ENCODE measurements at places on chromosomes 7 and 10. TPM values are rescaled to one million over a fixed set of nuclear protein-coding genes. Genes with fewer than 3 reads are reported as not detected.

Gene OAT
- total RNA-seq = 52.5 TPM

Gene BMI1
- total RNA-seq = 52.1 TPM

- no peak for DNase-seq
Measured at GRCh38 chr7:49670991-49671390, 102.4 kb upstream of the VWC2 start.

DNA sequence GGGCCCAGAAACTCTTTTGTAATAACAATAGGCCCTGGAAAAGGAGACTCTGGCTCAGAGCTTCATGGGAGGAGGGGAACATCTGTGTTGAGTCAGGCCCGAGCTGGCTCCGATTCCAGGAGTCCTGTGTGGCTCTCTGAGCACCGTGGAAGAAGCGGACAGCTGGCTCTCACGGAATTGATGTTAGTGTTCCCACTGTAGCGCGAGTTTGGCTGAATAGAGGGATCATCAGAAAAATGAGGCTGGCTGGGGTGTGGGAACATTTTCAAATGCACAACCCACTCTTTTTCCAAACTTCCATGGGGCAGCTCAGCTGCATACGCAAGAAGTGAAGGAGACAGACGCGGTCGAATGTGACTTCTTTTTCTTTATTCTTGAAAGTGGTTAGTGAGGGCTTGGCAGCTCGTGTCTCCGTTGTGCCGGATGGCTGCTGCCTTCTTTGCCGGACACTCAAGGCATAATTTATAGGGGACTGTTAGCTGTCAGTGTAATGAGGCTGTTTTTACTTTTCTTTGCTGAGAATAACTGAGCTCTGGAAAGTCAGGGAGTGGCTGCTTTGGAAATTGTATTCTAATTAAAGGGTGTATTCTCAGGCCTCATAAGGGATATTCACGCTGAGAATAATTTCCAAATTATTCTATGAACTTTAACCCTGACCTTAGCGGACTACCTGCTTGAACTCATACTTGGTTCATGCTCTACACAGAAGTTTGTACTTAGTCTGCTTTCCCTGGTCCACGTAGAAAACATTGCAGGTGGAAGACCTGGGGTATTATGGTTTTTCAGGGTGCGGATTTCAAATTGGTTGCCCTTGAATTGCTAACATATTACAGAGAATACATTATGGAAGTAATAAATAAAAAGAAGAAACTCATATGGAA, 23.1 kb downstream of the MDFIC start:
- DNase-seq = peak; percentile 43

Gene PLCE1
- 3.2 TPM for total RNA-seq

Gene HOXA6
- total RNA-seq = 43.7 TPM

Gene CDC14C
- 0.11 TPM for total RNA-seq

- DNase-seq = peak; percentile 78
Measured at GRCh38 chr10:130924138-130924819, 387.2 kb downstream of the TCERG1L start.

Gene CDHR3
- total RNA-seq = 3.2 TPM

Gene FAM131B
- total RNA-seq = 6.1 TPM

GRCh38 chr10:21280971-21281572, 244.4 kb downstream of the SKIDA1 start:
- no peak for DNase-seq

GRCh38 chr7:157037635-157038034, 27.2 kb upstream of the MNX1 start:
- DNase-seq = no peak

GRCh38 chr10:29701306-29701705, 66.5 kb upstream of the SVIL start:
- DNase-seq = no peak

DNA sequence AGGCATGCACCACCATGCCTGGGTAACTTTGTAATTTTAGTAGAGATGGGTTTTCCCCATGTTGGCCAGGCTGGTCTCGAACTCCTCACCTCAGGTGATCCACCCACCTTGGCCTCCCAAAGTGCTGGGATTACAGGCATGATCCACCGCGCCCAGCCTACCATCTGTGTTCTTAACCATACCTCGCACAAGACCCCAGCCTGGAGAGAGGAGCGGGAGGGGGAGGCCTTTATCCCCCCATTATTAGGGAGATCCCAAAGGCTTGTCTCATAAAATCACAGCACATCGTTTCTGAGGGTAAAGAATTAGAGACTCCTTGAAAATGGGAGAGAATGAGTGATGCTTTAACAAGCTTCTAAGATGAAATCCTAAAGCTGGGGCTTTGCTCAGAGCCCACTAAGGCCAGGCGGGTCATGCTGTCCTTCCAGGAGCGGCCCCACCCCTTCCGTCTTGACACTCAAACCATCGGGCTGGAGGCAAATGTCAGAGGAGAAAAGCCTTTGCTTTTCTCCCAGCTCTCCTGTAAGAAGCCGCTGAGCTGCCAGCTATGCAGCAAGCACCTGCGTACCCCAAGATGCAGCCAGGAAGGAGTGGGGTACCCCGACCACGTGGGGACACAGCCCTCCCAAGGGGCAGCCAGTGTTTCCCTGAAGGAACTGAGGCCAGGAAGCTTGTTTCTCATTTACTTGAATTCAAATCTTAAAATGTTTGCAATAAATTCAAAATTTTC, 339.7 kb downstream of the PTPRN2 start:
- DNase-seq = no peak

- DNase-seq = no peak
Measured at GRCh38 chr10:52956861-52957260, 184.3 kb upstream of the MBL2 start.

GRCh38 chr7:102040569-102040968, 223.1 kb downstream of the CUX1 start:
- DNase-seq = no peak

Gene CARD11
- total RNA-seq = 9.8 TPM

DNA sequence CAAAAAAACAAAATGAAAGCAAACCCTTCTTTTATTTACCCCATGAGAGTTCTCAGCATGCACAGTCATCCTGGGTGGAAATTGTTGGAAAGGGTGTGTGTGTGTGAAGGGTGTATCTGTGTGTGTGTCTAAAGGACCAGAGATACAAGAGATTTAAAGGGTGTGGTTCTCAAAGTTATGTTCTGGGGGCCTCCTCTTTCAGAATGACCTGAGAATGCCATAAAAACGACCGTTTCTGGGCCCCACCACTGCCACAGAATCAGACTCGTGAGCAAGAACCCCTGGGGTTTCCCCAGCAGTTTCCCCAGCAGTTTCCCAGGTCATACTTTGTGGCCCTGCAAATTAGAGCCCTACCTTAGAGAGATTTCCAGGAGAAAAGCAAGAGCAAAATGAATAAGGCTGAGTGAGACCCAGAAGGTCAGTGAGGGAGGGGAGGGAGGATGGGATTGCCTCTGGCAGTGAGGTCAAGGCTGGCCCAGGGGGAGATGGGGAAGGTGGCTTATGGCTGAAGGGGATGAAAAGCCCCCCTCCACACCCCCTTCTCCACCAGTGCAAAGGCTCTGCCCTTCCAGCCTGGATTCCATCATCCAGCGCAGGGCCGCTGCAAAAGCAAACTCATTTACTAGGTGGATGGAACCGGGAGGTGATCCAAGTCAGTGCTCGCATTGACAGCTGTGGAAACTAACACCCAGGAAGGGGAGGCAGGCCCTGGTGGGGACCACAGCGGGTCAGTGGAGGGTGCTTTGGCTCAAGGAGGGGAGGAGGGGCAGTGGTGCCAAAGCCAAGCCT, 10.2 kb downstream of the PYROXD2 start:
- DNase-seq = no peak

GRCh38 chr7:98621573-98622482, 4.7 kb downstream of the NPTX2 start:
- DNase-seq = no peak

DNA sequence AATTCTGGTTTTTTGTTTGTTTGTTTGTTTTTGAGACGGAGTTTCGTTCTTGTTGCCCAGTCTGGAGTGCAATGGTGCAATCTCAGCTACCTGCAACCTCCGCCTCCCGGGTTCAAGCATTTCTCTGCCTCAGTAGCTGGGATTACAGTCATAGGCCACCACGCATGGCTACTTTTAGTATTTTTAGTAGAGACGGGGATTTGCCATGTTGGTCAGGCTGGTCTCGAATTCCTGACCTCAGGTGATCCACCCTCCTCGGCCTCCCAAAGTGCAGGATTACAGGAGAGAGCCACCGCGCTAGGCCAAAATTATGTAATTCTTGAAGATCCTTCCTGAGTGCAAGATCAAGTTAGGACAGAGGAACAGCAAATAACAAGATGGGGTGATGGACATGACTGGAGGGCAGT, 719 bp downstream of the ZNF33B start:
- peak; percentile 38 for DNase-seq

All from mesothelial cell of epicardium (in vitro differentiated cells).